ENCODE measurements at places on chromosomes 13 and 19.

- H3K27ac ChIP-seq: no peak overlapping the region
- no peak for DNase-seq
These were observed 51.1 kb downstream of the LMO7 start for GRCh38 chr13:75687150-75687763.

GRCh38 chr19:27774827-27775226 is 1438.1 kb downstream of the UQCRFS1 start:
- peak; percentile 52 for DNase-seq
- no peak overlapping the region for H3K27ac ChIP-seq
- no peaks in the 10 kb centered on the region for H3K27me3 ChIP-seq
- no peak overlapping the region for H3K4me3 ChIP-seq

DNA sequence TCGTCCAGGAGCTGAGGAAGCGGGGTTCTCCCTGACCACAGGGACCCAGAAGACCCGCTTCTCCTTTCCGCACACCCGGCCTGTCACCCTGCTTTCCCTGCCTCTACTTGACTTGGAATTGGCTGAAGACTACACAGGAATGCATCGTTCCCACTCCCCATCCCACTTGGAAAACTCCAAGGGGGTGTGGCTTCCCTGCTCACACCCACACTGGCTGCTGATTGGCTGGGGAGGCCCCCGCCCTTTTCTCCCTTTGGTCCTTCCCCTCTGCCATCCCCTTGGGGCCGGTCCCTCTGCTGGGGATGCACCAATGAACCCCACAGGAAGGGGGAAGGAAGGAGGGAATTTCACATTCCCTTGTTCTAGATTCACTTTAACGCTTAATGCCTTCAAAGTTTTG is 18.9 kb downstream of the VASP start:
- DNase-seq: no peak
- peaks cover 24% of the 10 kb centered on the region for H3K4me1 ChIP-seq
- no peak overlapping the region for H3K4me3 ChIP-seq
- H3K27me3 ChIP-seq: peaks cover 21% of the 10 kb centered on the region
- peaks cover 35% of the 10 kb centered on the region for H3K36me3 ChIP-seq
- H3K27ac ChIP-seq: no peak overlapping the region

DNA sequence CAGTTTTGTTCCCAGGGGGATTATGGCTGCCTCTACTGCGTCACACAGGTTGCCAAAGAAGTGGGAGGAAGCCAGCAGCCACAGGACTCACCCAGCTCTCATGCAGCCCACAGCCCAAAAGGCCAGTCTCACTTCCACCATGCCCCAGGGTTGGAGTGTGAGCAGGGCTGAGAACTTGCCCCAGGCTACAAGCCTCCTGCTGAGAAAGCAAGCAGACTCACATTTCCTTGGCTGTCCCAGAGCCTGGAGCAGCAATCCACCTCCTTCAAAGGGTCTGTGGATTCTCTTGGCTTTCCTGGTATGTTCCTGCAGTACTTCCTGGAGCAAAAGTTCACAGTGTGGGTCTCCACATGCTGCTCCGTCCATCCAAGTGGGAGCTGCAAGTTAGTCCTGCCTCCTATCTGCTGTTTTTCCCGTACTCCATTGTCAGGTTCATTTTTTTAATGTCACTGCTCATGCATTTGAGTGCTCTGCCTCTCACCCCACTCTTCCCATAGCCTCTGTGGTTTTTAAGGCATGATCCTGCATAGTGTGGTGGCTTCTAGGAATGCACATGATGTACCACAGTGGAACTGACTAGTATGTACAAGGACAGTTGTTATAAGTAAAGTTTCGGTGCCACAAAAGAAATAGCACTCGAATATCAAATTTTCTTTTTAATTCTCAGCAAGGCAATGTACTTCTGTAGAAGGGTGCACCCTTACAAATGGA is 56.2 kb upstream of the ARHGEF7 start:
- H3K27ac ChIP-seq: no peak overlapping the region
- no peaks in the 10 kb centered on the region for H3K4me1 ChIP-seq
- H3K4me3 ChIP-seq: no peak overlapping the region

GRCh38 chr13:22599156-22599555 is 581.6 kb upstream of the SGCG start:
- no peak overlapping the region for H3K4me3 ChIP-seq
- no peaks in the 10 kb centered on the region for H3K27me3 ChIP-seq
- no peaks in the 10 kb centered on the region for H3K36me3 ChIP-seq
- H3K4me1 ChIP-seq: no peaks in the 10 kb centered on the region
- H3K27ac ChIP-seq: no peak overlapping the region
- no peak for DNase-seq

DNA sequence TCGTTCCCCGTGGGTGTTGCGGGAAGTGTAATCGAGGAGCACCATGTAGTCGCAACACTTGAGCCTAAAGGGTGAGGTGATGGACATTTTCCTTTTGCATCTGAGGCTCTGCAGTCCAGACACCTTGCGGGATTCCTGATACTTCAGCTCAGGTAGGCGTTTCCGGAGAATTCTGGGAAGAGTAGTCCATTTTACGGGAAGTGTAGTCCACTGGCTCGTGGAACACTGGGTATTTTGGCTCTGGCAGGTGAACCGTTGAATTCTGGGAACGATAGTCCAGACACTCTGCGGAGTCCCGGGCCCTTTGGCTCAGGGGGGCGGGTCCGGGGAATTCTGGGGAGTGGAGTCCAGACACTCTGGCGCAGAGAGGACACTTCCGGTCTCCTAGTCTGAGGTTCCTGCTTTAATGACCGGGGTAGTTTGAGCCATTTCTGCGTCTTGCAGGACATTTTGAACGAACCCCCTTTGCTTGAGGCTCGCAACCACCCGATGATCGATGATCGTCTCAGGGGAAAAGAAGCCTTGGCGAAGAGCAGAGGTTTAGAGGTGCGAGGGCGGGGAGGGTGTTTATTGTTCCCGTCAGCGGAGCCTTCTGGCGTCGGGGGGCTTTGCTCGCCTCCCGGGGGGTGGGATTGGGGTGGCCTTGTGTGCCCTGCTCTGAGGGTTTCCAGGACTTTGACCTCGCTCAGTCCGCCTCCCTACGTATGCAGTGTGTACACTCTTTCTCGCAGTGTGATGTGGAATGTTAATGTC is at the start of gene ZNF223:
TSS of gene ZNF223 (plus strand) at position 387 of the 753 bp plus-strand sequence. CDS start 3,141 bp downstream, outside the sequence.
- peaks cover 20% of the 10 kb centered on the region for H3K4me1 ChIP-seq
- H3K36me3 ChIP-seq: peaks cover 15% of the 10 kb centered on the region
- H3K27me3 ChIP-seq: peaks cover 10% of the 10 kb centered on the region
- H3K4me3 ChIP-seq: peak within 1 kb of the TSS; percentile 76

DNA sequence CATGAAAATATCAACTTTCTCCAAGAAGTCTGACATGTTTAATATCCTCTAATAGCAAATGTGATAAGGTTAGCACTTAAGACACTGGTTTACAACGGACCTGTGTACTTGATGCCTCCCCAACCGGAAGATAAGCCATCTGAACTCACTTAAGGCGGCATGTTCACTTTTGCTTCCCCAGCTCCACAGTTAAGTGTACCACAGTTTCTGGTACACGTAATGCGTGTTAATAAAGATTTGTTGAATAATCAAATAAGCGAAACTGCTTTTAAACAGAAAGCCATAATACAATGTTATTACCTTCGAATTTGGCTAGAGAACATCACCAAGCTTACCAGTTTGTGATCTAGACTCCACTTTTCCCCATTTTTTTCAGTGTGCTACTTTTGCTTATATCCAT is 1.4 kb upstream of the PAN3 start:
- no peaks in the 10 kb centered on the region for H3K27me3 ChIP-seq
- peak overlapping the region; percentile 98 for H3K27ac ChIP-seq
- peak; percentile 31 for DNase-seq
- peak overlapping the region; percentile 95 for H3K4me3 ChIP-seq

- H3K27ac ChIP-seq: peak overlapping the region; percentile 86
- peaks cover 40% of the 10 kb centered on the region for H3K36me3 ChIP-seq
- no peaks in the 10 kb centered on the region for H3K27me3 ChIP-seq
- H3K4me1 ChIP-seq: peaks cover 59% of the 10 kb centered on the region
These were observed 477 bp downstream of the CUL4A start for GRCh38 chr13:113209759-113210421.

- no peaks in the 10 kb centered on the region for H3K4me1 ChIP-seq
- no peak overlapping the region for H3K4me3 ChIP-seq
- no peak overlapping the region for H3K27ac ChIP-seq
- no peak for DNase-seq
- H3K36me3 ChIP-seq: no peaks in the 10 kb centered on the region
- H3K27me3 ChIP-seq: peaks cover under 1% of the 10 kb centered on the region
These were observed 80.2 kb downstream of the SPACA7 start for GRCh38 chr13:112456138-112457056.

- H3K36me3 ChIP-seq: no peaks in the 10 kb centered on the region
- H3K27me3 ChIP-seq: peaks cover 50% of the 10 kb centered on the region
- H3K27ac ChIP-seq: no peak overlapping the region
- H3K4me1 ChIP-seq: peaks cover 25% of the 10 kb centered on the region
These were observed 10.8 kb upstream of the PDCD5 start for GRCh38 chr19:32570081-32570785.

DNA sequence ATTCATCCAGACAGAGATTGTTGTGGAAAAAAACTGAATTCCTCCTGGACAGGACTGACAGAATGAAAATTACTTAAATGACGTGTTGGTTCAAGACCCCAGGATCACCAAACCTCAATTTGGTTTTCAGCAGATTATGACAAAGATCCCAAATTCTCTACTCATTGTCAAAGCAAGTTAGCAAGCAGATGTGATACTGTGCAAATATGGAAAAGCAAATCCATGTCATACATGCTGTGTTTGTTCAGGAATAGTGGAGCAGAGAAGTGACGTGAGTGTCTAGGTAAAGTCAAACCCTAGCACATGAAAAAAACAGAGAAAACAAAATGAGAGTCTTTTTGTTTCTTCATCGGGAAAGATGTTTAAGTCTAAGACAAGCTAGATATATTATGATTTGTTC is 169.2 kb upstream of the NBEA start:
- no peaks in the 10 kb centered on the region for H3K36me3 ChIP-seq
- H3K4me1 ChIP-seq: no peaks in the 10 kb centered on the region
- no peak overlapping the region for H3K4me3 ChIP-seq
- no peaks in the 10 kb centered on the region for H3K27me3 ChIP-seq

GRCh38 chr13:25324100-25324499 is 22.7 kb downstream of the NUP58 start:
- H3K4me3 ChIP-seq: no peak overlapping the region
- no peaks in the 10 kb centered on the region for H3K4me1 ChIP-seq
- peaks cover 33% of the 10 kb centered on the region for H3K36me3 ChIP-seq
- H3K27ac ChIP-seq: no peak overlapping the region
- DNase-seq: no peak
- H3K27me3 ChIP-seq: no peaks in the 10 kb centered on the region

DNA sequence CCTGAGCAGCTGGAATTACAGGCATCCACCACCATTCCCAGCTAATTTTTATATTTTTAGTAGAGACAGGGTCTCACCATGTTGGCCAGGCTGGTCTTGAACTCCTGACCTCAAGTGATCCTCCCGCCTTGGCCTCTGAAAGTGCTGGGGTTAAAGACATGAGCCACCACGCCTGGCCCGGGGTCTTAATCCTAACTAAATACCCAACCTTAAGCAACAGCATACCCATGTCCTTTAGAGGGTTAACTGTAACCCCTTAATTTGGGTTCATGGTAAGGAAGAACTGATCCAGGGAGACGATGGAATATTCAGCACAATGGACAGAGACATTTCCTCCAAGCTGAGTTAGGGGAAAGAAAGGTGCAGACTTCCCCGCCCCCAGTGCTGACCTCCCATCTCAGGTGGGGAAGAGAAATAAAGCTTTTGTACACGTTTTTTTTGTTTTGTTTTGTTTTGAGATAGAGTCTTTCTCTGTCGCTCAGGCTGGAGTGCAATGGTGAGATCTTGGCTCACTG is 8.7 kb upstream of the GALP start:
- H3K4me3 ChIP-seq: no peak overlapping the region
- no peak overlapping the region for H3K27ac ChIP-seq
- DNase-seq: no peak

DNA sequence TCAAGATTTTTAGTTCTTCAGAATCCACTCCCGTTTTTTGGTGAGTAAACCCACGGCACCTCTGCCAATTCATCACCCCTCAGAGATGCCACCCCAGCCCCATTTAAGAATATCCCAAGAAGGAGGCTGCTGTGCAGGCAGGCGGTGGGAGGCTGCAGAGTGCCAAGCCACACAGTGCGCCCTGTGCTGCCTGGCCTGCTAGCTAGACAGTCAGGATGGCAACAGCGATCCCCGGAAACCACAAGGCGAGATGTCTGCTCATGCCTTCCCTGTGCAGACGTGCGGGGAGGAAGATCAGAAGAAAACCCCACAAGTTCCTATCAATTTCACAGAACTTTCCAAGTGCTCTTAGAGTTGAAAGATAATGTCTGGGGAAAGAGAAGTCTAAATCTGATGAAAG is 64.8 kb upstream of the GPR183 start:
- H3K4me3 ChIP-seq: peak overlapping the region; percentile 31
- peak; percentile 67 for DNase-seq
- peak overlapping the region; percentile 84 for H3K27ac ChIP-seq
- H3K36me3 ChIP-seq: peaks cover 78% of the 10 kb centered on the region

GRCh38 chr19:39506944-39507714 is 7.8 kb upstream of the SELENOV start:
- H3K4me1 ChIP-seq: peaks cover 28% of the 10 kb centered on the region
- peak; percentile 68 for DNase-seq
- peak overlapping the region; percentile 69 for H3K4me3 ChIP-seq
- H3K27ac ChIP-seq: no peak overlapping the region

GRCh38 chr13:25151626-25152195 is 20.4 kb downstream of the AMER2 start:
- DNase-seq: no peak
- H3K27me3 ChIP-seq: peaks cover 30% of the 10 kb centered on the region
- no peak overlapping the region for H3K27ac ChIP-seq
- H3K4me1 ChIP-seq: no peaks in the 10 kb centered on the region
- no peaks in the 10 kb centered on the region for H3K36me3 ChIP-seq
- no peak overlapping the region for H3K4me3 ChIP-seq

GRCh38 chr19:29533578-29534544 is 8.1 kb downstream of the VSTM2B start:
- peaks cover 63% of the 10 kb centered on the region for H3K27me3 ChIP-seq
- H3K4me3 ChIP-seq: no peak overlapping the region
- DNase-seq: no peak
- no peaks in the 10 kb centered on the region for H3K36me3 ChIP-seq

- H3K36me3 ChIP-seq: peaks cover 22% of the 10 kb centered on the region
- peaks cover 23% of the 10 kb centered on the region for H3K4me1 ChIP-seq
- no peaks in the 10 kb centered on the region for H3K27me3 ChIP-seq
These were observed 4.6 kb downstream of the AP2S1 start for GRCh38 chr19:46845959-46846459.

Data from activated naive CD4-positive, alpha-beta T cell treated with anti-CD3 and anti-CD28 coated beads, Interleukin-2, amount 10 ng/mL, durations not matched to agents 7 days and 5 days (primary cell).